ENCODE measurements at places on chromosomes 11 and 22.

- no peak for DNase-seq
Observed at GRCh38 chr22:30445438-30446145, 20.0 kb downstream of the MTFP1 start.

DNA sequence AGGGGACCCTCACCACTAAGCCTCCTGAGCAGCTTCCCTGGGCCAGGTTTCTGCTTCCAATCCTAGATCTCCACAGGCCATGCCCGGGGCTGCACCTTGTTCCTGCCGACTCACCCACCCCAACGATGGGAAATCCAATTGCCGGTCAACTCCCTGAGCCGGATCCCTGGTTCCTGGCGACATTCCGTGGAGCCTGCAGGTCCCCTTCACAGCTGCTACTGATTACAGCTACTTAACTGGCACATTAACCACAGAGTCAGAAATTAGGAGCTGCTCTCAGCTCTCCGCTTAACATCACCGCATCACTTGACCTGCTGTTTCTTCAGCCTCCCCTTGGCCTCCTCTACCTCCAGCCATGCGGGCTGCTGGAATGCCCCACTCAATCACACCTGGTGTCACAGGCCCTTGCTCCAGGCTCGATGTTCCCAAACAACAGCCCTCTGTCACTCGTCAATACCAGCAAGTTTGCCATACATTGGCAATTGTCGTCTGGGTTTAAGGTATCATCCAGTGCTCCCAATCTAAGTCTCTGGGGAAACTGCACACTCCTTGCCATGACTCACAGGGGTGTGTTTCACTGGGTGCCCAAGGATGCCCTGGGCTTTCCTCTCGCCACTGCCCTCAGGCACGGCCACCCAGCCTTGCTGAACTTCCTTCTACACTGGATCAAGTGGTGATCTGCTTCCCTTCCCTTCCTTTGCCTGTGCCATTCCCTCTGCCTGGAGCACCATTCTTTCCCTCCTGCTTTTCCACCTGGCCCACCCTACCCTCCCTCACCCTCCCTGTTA, 181.0 kb downstream of the MN1 start:
- DNase-seq, result no peak

GRCh38 chr22:38416621-38417251, 38.3 kb downstream of the KCNJ4 start:
- DNase-seq, result no peak

- DNase-seq, result peak; percentile 41
Observed at GRCh38 chr11:36056160-36056751, 112.4 kb downstream of the LDLRAD3 start.

DNA sequence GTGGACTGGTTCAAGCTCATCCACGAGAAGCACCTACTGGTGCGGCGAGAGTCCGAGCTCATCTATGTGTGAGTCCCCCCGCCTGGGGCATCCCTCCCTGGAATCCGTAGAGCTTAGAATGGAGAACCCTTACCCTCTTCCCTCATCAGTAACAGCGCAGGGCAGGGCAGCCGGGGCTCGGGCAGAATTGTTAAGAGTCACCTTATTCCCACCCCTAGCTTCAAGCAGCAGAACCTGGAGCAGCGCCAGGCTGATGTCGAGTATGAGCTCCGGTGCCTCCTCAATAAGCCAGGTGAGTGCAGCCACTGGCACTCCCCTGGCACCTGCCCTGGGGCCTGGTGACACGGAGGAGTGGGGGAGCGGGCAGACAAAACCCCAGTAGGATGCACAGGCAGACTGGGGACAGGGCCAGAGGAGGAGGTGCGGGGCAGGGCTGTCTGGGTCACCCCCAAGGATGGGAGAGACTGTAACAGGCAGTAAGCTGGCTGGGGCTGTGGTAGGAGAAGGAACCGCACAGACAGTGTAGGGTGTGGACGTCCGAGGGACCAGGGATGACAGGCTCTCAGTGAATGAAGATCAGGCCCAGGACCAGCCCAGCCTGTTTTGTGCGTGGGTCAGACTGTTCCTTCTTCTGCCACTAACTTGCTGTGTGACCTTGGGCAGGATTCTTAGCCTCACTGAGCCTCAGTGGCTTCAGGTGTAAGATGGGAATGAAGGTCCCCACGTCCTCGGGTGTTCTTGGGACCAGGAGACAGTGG, 20.4 kb downstream of the C22orf23 start:
- no peak for DNase-seq

DNA sequence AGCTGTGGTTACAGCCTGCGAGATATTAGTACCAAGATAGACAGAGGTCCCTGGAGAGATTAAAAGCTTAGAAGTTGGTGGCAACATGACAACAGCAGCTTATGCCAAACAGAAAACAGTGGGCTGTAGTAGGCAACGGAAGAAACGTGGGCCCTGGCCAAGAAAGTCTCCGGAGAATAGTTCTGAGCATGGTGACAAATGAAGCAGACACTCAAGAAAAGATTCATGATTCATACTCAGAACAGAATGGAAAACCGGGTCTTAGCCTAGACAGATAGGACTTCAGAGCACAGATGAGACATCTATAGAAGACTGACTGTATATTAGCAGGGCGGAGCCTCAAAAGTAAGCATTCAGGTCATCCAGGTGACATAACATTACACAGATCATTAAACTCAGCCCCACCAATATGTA, 727.4 kb downstream of the ETS1 start:
- no peak for DNase-seq

- DNase-seq, result peak; percentile 62
Observed at GRCh38 chr22:40525250-40525884, 111.2 kb downstream of the MRTFA start.

GRCh38 chr11:92168936-92169335, 55.7 kb upstream of the FAT3 start:
- no peak for DNase-seq

DNA sequence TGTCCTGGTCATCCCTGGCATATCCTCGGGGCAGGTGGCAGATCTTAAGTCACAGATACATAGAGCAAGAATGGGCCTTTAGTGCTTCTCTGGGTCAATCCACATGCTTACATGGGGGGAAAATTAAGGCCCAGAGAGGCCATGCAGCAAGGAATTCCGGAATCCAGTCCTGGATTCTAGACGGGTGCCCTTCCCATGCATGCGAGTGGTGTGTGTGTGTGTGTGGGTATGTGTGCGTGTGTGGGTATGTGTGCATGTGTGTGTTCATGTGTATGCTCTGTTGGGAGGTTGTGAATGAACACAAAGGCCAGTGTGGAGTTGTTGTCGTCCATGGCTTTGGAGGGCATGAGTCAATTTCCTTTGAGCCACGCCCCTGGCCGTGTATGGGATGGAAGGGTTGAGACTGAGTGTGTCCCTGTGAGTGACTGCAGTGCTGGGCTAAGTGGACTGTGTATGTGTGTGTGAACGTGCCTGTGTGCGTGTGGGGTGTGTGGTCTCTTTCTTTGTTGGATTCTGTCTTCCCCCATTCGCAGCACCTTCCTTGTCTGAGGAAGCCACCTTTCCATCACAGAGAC, 33.4 kb upstream of the EIF3D start:
- peak; percentile 24 for DNase-seq

- DNase-seq, result no peak
Observed at GRCh38 chr11:76997512-76997911, 36.7 kb upstream of the B3GNT6 start.

DNA sequence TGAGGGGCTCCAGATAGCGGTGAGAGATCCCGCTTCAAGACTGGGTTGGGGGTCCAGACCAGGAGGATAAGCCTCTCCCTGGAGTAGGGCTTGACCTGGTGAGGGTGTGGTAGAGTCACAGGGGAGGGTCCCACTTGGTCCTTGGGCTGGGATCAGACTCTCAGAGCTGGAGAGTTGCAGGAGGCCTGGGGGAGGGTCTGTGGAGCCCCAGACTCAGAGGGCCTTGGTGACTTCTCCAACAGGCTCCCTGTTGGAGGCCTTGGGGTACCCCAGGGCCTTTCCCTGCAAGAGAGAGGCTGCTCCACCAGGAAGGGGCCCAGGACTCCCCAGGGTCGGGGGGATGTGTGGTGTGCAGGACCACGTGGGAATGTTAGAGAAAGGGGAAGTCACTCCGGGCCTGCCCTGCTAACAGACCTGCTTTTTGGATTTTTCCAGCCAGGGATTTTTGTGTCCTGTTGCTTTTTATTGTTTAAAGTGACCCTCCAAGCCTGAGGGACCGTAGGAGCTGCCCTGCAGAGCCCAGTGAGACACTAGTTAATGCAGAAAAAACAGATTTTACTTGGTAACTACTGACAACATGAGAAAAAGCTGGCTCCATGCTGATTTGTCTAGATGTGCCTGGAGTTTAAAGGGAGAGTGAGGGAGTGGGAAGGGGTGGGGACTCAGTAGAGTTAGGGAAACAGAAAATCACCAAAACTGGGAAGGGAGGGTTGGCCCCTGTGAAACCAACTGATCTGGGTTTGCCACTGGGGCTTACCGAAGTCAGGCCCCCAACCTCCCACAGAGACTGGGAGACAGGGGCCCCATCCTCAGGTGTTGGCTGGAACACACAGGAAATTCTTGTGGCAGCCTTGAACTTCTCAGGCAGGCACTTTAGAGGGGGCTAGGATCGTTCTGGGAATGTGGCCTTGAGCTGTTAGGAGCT, 801 bp upstream of the TXNRD2 start:
- DNase-seq, result peak; percentile 88

DNA sequence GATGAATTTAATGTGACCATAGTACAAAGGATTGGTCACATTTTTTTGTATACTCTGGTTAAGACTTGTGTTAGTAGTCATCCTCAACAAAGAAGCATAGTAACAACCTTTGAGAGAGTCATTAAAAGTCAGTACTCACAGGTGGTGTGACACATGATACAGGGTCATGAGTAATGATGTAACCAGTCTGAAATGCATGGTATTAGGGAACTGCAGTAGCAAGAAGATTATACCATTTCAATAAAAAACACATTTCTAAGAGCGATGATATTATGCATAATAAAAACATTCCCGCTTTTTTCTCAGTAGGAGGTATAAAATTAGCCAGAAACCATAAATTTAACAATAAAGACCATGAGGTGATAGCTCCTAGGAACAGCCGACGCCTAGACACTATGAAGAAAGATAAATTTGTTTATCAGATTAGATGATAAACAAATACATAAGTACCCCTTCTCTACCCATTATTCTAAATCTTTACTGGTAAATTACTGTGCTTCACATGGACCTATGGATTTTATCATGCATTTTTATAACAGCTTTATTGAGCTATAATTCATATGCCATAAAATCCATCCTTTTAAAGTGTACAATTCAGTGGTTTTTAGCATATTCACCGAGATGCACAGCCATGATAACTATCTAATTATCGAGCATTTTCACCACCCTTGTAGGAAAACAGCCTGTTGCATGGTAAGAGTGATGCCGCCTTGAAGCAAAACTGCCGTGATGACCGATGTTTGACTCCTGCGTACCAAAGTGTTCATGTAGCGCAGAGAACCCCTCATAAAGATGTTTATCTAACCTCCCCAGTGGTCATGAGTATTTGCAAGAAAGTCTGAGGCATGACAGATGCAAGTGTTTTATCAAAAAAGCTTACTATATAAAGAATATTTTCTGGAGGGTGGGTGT, 41.8 kb downstream of the TMPRSS5 start:
- no peak for DNase-seq

DNA sequence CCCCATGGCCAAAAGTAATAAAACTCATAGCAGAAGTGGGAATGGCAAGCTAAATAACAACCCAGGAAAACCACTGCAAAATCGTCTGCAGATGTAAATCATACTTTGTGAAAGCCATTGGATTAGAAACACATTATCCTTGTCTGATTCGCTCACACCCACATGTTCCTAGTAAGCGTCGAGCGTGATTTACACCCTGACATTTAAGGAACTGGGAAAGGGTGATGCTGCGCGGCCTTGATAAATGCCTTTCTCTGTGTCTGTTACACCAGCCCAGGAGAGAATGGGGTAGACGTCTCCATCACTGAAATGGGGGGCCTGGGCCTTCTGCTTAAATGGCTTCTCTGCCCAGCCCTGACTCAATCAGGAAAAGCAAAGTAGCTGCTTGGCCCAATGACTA, 162.7 kb downstream of the NTM start:
- DNase-seq, result no peak

- DNase-seq, result no peak
Observed at GRCh38 chr22:28931844-28932567, 48.6 kb downstream of the ZNRF3 start.

DNA sequence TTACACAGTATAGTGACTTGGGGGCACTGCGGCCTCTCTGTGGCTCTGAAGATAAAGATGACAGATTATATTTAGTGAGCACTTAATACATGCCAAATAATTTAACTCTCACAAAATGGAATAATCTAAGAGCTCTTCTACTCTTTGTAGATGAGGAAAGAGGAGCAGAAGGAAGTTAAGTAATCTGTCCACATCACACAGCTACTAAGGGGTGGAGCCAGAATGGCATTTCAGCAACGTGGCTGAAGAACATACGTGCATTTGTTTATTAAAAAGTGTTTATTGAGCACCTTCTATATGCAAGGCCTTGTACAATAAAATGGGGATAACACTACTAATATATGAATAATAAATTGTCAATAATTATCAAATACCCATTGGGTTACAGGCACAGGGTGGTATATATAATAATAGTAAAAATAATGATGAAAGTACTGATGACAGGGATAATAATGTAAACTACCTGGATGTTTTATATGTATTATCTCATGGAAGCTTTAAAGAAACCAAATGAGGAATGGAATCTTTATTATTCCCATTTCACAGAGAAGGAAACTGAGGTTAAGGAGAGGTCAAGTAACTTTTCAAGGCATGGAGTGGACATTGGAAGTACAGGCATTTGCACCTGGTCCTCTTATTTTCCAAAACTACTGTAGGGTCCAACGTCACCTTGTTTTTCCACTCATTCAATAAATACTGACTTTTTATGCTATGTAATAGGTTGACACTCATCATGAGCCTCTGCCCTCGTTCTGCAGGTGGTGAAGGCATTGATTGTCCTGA, 38.0 kb upstream of the IL17RA start:
- DNase-seq, result no peak

GRCh38 chr22:44550711-44551491, 52.9 kb upstream of the RTL6 start:
- peak; percentile 81 for DNase-seq

DNA sequence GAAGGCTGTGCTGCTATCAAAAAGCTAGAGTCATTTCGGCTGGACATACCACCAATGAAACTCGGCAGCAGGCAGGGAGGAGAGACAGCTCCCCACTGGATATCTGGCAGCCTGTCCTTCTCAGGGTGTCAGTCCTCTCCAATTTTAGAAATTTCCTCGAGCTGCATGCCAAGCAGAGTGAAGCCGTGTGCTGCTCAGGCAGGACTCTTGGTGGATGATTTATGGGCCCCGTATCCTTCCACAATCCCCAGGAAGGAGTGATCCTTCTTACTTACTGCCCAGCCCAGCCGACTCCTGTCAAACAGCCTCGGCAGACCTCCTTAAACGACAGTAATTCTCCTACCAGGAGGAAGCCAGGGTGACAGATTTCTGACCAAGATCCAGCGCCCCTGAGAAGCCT, 410.4 kb downstream of the TENM4 start:
- DNase-seq, result no peak
